ENCODE measurements at places on chromosomes 11 and 22.

DNA sequence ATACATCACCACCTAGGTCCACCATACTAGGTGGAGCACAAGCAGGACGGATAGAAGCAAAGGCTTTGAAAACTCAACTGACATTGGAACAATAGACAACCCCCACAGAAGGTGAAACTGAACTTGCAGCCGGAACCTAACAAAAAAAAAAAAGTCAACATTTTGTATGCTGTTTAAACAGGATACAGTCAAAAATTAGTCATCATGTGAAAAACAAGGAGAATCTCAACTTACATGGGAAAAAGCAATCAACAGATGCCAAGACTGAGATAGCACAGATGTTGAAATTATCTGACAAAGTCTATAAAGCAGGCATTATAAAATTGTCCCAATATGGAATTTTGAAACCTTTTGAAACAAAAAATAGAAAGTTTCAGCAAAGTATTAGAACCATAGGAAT, 123.8 kb downstream of the RAB38 start:
- no peaks in the 10 kb centered on the region for H3K27me3 ChIP-seq
- no peaks in the 10 kb centered on the region for H3K36me3 ChIP-seq
- no peak overlapping the region for H3K27ac ChIP-seq
- H3K4me3 ChIP-seq, result no peak overlapping the region

DNA sequence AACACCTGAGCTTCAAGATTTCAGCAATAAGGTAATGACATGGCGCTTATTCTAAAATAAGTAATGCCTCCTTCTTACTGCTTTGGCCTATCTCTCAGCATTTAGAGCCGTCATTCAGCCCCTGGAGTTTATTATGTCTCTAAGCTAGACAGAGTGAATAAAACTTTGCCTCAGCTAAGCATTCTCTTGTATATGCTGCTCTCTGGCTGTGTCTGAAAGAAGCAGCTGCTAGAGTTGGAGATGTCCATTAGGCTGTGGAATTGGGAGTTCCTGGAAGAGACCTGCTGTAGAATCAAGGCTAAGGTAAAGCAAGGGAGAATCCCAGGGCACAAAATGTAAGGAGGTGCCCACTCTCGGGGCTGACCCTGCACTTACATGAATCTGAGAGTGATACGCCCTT, 35.5 kb upstream of the TTC12 start:
- peak; percentile 27 for DNase-seq
- H3K27me3 ChIP-seq, result peaks cover 5% of the 10 kb centered on the region
- no peak overlapping the region for H3K4me3 ChIP-seq
- H3K36me3 ChIP-seq, result peaks cover 7% of the 10 kb centered on the region
- no peaks in the 10 kb centered on the region for H3K4me1 ChIP-seq
- no peak overlapping the region for H3K27ac ChIP-seq

DNA sequence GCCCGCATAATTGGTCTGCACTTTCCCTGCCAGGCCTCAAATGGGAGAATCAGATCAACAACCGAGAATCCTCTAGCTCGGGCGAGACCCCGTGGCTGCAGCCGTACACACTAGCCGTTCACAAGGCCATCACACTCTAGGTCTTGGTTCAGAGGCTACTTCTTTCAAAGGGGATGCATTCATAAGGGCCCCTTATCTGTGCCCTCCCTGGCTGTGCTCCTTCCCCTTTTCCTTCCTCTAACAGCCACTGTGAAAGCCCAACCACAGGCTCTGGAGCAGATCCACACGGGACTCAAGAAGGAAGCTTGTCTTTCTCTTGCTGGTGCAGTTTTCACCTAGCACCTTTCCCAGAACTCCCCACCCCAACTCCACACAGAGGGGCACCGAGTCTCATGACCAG, 24.5 kb downstream of the SMIM38 start:
- no peak for DNase-seq
- H3K27me3 ChIP-seq, result peaks cover 2% of the 10 kb centered on the region
- H3K27ac ChIP-seq, result no peak overlapping the region
- H3K4me1 ChIP-seq, result no peaks in the 10 kb centered on the region

- no peaks in the 10 kb centered on the region for H3K36me3 ChIP-seq
- DNase-seq, result no peak
- no peak overlapping the region for H3K27ac ChIP-seq
- H3K4me1 ChIP-seq, result peaks cover 5% of the 10 kb centered on the region
- H3K4me3 ChIP-seq, result no peak overlapping the region
Measured at GRCh38 chr11:70158201-70158600, 44.9 kb upstream of the FADD start.

GRCh38 chr11:44911029-44911814, 39.5 kb downstream of the TP53I11 start:
- H3K4me1 ChIP-seq, result peaks cover 10% of the 10 kb centered on the region
- peak overlapping the region; percentile 34 for H3K4me3 ChIP-seq
- peak; percentile 88 for DNase-seq
- H3K27me3 ChIP-seq, result no peaks in the 10 kb centered on the region
- H3K36me3 ChIP-seq, result no peaks in the 10 kb centered on the region
- H3K27ac ChIP-seq, result peak overlapping the region; percentile 43

DNA sequence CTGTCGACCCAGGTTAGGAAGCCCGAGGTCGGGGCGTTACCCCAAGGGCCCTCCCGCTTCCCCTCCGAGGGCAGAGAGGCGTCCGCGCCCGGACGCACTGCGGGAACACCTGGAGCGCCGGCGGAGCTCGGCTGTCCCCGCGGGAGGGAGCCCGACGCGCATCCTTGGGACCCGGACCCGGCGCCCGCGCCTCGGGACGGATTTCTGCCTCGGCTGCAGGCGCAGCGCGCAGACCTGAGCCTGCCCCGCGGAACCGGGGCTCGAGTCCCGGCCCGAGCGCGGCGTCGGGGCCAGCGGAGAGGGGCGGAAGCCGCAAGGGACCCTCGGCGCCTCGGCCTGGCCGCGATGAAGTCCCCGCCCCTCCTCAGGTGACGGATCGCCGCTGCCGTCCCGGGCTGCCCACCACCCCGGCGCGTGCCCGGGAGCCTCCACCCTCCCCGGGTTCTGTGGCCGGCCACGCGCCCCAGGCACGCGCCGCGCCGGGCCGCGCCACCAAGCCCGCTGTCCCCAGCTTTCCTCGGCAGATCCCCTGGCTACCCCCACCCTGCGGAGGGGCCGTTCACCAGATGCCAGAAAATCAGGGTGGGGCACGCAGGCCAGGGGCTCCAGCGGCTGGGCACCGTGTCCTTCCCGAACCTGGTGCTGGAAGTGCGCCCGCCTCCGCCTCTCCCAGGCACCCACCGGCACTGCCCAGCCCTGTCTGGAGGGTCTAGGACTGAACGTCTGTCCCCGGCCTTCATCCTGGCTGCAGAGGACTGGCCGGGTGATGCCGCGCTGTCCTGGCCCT, 410 bp downstream of the GLB1L3 start:
- peak overlapping the region; percentile 86 for H3K4me3 ChIP-seq
- no peak overlapping the region for H3K27ac ChIP-seq
- peak; percentile 69 for DNase-seq
- peaks cover 90% of the 10 kb centered on the region for H3K27me3 ChIP-seq
- H3K4me1 ChIP-seq, result peaks cover 16% of the 10 kb centered on the region
- H3K36me3 ChIP-seq, result no peaks in the 10 kb centered on the region

GRCh38 chr11:17544181-17544622, at the start of gene USH1C:
Gene USH1C (minus strand): TSS chr11:17544416. CDS start chr11:17544307, 109 bp downstream.
- peak within 1 kb of the TSS; percentile 79 for H3K27ac ChIP-seq
- no peak for DNase-seq
- H3K27me3 ChIP-seq, result peaks cover 36% of the 10 kb centered on the region

GRCh38 chr11:134541355-134541754, 129.3 kb upstream of the B3GAT1 start:
- no peak for DNase-seq
- H3K27ac ChIP-seq, result no peak overlapping the region
- no peak overlapping the region for H3K4me3 ChIP-seq
- H3K27me3 ChIP-seq, result peaks cover 19% of the 10 kb centered on the region
- peaks cover 35% of the 10 kb centered on the region for H3K4me1 ChIP-seq
- H3K36me3 ChIP-seq, result peaks cover 3% of the 10 kb centered on the region

GRCh38 chr11:110470716-110471115, 41.0 kb downstream of the FDX1 start:
- peaks cover 4% of the 10 kb centered on the region for H3K36me3 ChIP-seq
- peaks cover 13% of the 10 kb centered on the region for H3K4me1 ChIP-seq
- H3K4me3 ChIP-seq, result no peak overlapping the region
- no peaks in the 10 kb centered on the region for H3K27me3 ChIP-seq
- no peak overlapping the region for H3K27ac ChIP-seq
- no peak for DNase-seq

DNA sequence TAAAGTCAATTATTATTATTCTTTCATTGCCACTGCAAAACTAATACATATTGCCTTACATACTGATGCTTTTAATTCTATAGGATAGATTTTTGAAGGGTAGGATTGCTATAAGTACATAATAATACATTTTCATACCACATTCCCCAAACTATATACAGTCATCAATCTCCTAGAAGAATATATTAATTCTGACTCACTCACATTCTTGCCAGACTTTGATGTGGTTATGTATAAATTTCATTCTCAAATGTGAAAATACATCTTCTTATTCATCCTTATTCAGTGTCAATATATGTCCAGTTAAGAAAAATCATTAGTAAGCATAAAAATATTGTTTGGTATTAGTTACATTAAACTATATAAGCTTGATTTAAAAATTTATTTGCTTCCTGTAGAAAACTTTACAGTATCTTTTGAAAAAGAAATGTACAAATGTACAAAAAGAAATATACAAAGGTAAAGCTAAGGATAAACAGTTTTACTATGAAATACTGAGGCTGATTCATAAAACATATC, 458.8 kb upstream of the CNTN5 start:
- DNase-seq, result no peak
- H3K4me1 ChIP-seq, result no peaks in the 10 kb centered on the region
- peak overlapping the region; percentile 35 for H3K27ac ChIP-seq
- no peaks in the 10 kb centered on the region for H3K27me3 ChIP-seq
- H3K36me3 ChIP-seq, result no peaks in the 10 kb centered on the region
